ENCODE measurements at places on chromosomes 6 and 20. TPM values are rescaled to one million over a fixed set of nuclear protein-coding genes. Genes with fewer than 3 reads are reported as not detected.

Gene PHACTR1
- total RNA-seq: 0.19 TPM

Gene CTCFL
- not detected for total RNA-seq

Gene SMLR1
- total RNA-seq: 0.19 TPM

Gene NKAPL
- total RNA-seq: 2.1 TPM

Gene NANP
- total RNA-seq: 8.7 TPM

Gene TFAP2B
- total RNA-seq: under 0.01 TPM

Gene EDN1
- 87.4 TPM for total RNA-seq

Gene SIGLEC1
- under 0.01 TPM for total RNA-seq

Gene UBD
- not detected for total RNA-seq

Measured in regular cardiac myocyte (primary cell).